ENCODE measurements at places on chromosomes 4 and X.
A peak's percentile ranks its signal among the peaks of the same experiment; 100 is the strongest.

DNA sequence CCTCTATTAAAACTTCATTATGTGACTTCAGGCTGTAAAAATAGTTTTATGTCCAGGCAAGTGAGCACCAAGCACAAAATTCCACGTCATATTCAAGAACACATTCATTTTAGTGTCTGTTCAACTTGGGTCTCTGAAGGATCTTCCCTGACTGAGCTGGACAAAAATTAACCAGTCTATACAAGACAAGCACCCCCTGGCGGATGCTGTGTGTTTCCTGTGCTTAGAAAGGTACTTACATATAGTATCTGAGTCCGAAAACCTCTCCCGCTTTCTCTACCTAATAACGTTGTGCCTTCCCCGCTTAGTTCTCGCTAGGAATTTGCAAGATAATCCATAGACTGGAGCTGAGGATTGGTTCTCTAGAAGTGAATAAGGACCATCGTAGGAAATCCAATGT lies 2214.5 kb upstream of the TENM3 start:
- peak; percentile 17 for DNase-seq

- DNase-seq = no peak
Observed at GRCh38 chr4:52760256-52760655, 9.0 kb upstream of the ERVMER34-1 start.

DNA sequence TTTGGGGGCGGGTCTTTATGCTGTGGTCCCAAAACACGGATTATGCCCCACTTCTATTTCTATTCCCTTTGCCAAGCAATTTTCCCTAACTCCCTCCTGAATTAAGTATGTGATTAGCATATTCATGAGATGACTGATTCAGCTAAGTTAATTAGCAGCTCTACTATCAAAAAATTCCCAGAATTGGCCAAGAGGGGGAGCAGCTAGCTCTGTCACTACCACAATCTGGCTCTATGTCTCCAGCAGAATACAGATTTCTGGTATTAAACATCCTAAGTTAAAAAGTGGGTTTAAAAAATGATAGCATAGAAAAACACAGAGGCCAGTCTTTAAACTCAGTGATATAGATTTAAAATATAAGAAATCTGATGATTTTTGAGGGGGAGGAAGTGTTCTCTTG lies 80.3 kb downstream of the GPC4 start:
- no peak for DNase-seq

GRCh38 chr4:54224996-54225597 lies 4.0 kb upstream of the PDGFRA start:
- DNase-seq = no peak

- DNase-seq = no peak
Observed at GRCh38 chr4:97496298-97496873, 646.9 kb downstream of the STPG2 start.

All from SW 1271 (cell line).